Myocyte (in vitro differentiated cells): ENCODE measurements at places on chromosomes 1 and 21.

- DNase-seq = peak; percentile 30
Observed at GRCh38 chr1:182897696-182898095, 55.3 kb downstream of the SHCBP1L start.

- no peak for DNase-seq
Observed at GRCh38 chr1:111192658-111193519, 7.6 kb downstream of the DENND2D start.

- no peak for DNase-seq
Observed at GRCh38 chr1:185849014-185849413, 114.8 kb downstream of the HMCN1 start.

- no peak for DNase-seq
Observed at GRCh38 chr1:164648636-164649035, 89.7 kb downstream of the PBX1 start.

GRCh38 chr1:87131809-87132283, 196.8 kb upstream of the LMO4 start:
- DNase-seq = peak; percentile 82

- DNase-seq = peak; percentile 3
Observed at GRCh38 chr1:54017979-54018378, at the start of gene LDLRAD1. Gene LDLRAD1, minus strand, starts transcription at chr1:54018186. Its CDS starts 74 bp downstream, at chr1:54018112.

DNA sequence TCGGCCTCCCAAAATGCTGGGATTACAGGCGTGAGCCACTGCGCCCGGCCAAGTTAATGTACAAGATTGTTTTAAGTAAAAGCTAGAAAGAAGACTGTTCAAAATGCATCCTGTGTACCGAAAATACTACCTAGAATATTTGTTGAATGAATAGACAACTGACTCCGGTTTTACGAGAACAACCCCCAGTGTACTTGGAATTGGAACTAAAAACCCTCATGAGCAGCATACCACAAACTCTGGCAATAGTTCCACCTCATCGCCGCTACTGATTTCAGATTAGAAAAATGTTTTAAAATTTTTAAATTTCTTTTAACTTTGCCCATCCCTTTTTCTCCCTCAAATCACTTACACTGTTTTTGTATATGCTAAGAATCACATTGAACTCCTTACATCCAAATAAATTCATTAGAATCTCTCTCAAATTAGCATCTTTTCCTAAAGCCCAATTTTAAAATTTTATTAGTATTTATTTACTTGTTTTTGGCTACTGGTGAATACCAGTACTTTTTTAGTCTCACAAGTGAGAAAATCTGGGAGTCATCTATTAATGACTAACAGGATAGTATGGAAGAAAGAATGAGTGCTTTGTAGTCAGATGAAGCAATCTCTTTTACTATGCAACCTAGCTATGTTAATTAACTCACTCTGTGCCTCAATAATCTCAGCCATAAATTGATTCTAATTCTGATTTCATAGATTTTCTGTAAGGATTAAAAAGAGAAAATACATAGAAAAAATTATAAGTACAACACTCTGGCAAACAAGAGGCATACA, 95.1 kb downstream of the GPATCH2 start:
- no peak for DNase-seq

GRCh38 chr1:93768380-93768863, 86.8 kb upstream of the BCAR3 start:
- DNase-seq = no peak

GRCh38 chr1:33971018-33971710, 107.3 kb downstream of the HMGB4 start:
- DNase-seq = no peak

DNA sequence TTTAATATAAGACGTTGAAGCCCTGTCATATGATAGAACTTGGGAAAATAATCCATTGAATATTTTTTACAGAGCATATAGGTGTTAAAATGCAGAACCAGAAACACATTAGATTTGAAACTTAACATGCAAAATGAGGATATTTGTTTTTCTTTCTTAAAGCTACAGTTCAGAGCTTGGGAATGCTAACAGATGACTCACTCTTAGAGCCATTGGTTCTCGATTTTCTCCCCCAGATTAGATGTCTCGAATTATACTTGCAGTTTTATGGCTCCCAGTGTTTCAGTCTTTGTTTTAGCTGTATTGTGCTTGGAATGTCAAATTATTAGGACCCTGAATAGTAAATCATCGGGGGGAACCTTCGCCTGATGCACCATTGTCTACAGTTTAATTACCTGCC, 575.7 kb upstream of the ZP4 start:
- DNase-seq = peak; percentile 8

DNA sequence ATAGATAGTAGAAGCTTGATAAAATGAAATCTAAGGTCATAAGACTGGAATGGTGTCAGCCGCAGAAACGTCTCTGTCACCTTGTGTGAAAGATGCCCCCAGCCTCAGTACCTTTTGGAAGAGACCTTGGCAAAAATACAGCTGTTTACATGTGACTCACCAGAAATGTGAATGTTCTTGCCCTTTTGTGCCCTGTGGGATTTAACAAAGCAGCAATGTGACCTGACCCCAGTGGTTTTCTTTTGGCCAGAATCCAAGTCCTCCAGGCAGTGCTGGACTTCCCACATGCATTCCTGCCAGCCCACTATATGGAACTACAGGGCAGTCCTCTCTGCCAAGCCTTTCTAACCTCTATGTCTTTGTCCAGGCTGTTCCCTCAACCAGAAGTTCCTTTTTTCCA, 27.2 kb upstream of the LRRC8C start:
- peak; percentile 90 for DNase-seq

DNA sequence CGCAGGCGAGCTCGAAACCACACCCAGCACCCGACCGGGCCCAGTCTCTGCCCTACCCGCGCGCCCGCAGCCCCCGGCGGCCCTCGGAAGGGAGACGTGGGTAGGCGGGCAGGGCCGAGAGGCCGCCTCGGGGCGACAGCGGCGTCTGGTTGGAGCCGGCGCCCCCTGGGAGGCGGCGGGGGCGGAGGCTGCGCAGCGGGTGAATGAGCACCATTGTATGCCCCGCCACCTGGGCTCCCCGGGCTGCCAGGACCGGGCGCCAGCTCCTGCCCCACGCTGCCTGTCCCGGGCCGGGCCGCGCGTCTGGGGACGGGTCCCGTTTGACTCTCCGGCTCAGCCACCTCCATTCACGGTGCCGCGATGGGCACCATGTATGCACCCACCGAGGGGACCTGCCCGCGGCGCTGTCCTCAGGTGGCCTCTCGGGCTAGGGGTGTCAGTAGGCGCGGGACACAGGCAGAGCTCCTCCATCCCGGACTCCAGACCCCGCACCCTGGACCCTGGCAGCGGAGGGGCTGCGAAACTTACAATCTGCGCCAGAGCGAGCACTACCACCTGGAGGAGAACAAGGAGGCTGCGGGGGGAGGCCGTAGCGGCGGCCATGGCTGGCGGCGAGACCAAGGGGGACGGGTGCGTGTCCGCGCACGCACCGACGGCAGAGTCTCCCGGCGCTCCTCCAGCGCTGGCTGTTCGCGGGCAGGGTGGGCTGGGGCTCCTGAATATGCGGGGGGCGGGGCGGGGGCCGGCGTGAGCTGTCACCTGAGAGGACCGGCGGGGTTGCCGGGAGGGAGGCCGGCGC, at the start of gene COL9A2:
TSS of gene COL9A2 (minus strand) at position 692 of the 799 bp plus-strand sequence. CDS start at position 603, 89 bp downstream.
- peak; percentile 23 for DNase-seq

- DNase-seq = no peak
Observed at GRCh38 chr21:42388740-42389448, 7.0 kb downstream of the TMPRSS3 start.

- DNase-seq = peak; percentile 10
Observed at GRCh38 chr1:103250441-103250861, 142.1 kb upstream of the COL11A1 start.

- no peak for DNase-seq
Observed at GRCh38 chr1:214993419-214993818, 89.1 kb upstream of the KCNK2 start.
